ENCODE measurements at places on chromosomes 16 and 17. TPM values are rescaled to one million over a fixed set of nuclear protein-coding genes. Genes with fewer than 3 reads are reported as not detected.

KRT24 gene
- total RNA-seq, result not detected

NECAB2 gene
- 12.6 TPM for total RNA-seq

DNAH2 gene
- total RNA-seq, result 0.28 TPM

HID1 gene
- 5.0 TPM for total RNA-seq

Data from neural progenitor cell (in vitro differentiated cells).